ENCODE measurements at places on chromosomes 7 and 10. TPM values are rescaled to one million over a fixed set of nuclear protein-coding genes. Genes with fewer than 3 reads are reported as not detected.

The C1GALT1 gene
- total RNA-seq = 17.9 TPM

The GPR15LG gene
- total RNA-seq = not detected

The VIPR2 gene
- 4.9 TPM for total RNA-seq

The AS3MT gene
- total RNA-seq = 19.2 TPM

The CALD1 gene
- 153 TPM for total RNA-seq

The RARRES2 gene
- 21.1 TPM for total RNA-seq

The SORBS1 gene
- 34.4 TPM for total RNA-seq

The HHEX gene
- 4.0 TPM for total RNA-seq

The PRPS1L1 gene
- total RNA-seq = 18.6 TPM

The RGR gene
- total RNA-seq = 5.9 TPM

The MALRD1 gene
- 26.7 TPM for total RNA-seq
